ENCODE measurements at places on chromosomes 3 and 15.

DNA sequence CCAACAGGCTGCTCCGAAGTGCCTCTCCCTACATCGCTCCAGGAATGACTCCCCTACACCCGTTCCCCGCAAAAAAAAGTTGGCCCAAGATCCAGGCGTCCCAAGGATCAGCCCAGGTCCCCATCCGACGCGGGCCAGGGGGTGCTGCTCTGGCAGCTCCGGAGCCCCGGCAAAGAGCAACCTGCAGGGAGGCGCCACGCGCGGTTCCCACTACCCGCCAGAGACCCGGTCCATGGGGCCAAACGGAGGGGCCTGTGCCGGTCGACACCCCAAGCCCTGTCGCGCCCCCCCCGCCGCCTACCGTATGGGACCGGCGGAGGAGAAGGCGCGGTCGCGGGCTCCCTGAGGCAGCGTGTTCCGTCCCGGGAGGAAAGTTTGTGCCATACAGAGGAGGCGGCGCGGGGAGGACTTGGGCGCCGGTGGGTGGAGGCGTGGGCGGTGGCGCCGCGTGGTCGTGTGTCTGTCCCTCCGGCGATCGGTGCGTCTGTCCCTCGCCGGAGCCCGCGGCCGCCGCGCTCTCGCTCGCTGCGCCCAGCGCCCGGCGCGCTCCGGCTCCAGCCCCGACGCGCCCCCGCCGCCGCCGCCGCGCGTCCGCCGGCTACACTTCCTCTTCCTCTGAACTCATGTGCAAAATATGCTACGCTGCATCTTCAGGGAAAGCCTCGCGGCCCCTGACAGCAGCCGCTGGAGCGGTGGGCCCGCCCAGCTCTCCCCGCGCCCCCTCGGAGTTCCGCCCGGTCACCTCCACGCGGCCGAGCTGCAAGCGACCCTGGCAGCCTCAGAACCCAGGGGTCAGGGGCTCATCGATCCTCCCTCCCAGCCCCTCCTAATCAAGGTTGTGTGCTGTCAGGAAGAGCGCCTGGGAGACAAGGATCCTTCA, at the start of gene RFTN1:
TSS of gene RFTN1 (minus strand) at position 559 of the 880 bp plus-strand sequence. CDS start 19,830 bp downstream, outside the sequence.
- DNase-seq, result peak; percentile 74

GRCh38 chr3:165784337-165784736, 52.9 kb downstream of the BCHE start:
- DNase-seq, result no peak

DNA sequence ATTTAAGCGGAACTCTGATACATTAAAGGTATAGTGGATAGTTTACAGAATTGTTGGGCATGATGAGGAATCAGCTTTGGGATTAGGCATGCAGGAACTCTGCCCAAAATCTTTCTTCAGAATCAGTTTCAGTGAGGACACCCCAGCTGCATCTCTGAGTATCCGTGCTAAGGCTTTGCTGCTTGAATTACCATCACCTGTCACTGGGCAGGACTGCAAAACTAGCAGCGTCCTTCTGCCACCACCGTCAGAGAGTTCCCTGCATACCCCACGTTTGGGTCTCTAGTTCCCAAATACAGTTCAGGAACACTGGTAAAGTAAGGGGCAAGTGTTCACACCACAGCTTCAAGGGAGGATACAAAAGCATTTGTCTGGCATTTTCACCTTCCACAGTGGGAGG, 164.6 kb upstream of the ARHGEF26 start:
- no peak for DNase-seq

DNA sequence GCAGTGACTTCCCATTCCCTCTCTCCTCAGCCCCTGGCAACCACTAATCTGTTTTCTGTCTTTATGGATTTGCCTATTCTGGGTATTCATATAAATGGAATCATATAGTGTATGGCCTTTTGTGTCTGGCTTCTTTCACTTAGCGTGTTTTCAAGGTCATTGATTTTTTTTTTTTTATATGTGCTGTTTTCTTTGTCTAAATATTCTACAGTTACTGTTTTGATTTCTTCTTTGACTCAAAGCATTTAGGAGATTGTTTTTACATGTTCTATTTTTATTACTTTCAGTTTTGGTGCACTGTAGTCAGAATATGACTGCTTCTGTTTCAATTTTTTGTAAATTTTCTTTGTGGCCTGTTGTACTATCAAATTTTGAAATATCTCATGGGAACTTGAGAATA, 71.9 kb upstream of the RNU6-1 start:
- no peak for DNase-seq

GRCh38 chr3:154214306-154214705, 93.1 kb downstream of the ARHGEF26 start:
- DNase-seq, result no peak

- DNase-seq, result no peak
Observed at GRCh38 chr15:43212299-43212698, 8.5 kb downstream of the EPB42 start.
